Stimulated activated naive CD4-positive, alpha-beta T cell (primary cell): ENCODE measurements at places on chromosomes 13 and 19.

DNA sequence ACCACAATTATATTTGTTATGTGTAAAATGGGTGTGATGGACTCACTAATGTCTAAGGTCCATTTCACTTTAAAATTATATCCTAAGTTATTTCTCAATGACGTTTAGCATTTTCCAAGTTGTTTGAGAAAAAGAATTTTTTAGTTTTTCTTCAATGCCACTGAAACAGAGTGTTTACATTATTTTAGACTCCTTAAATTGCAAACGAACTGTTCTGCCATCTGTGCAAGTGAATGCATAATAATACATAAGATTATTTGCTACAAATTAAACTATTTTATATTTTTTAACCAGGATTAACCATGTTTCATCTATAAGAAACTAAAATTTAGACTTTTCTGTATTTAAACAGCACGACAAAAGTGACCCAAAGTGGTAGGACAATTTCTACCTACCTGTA, 425.4 kb downstream of the NDFIP2 start:
- no peak for DNase-seq

DNA sequence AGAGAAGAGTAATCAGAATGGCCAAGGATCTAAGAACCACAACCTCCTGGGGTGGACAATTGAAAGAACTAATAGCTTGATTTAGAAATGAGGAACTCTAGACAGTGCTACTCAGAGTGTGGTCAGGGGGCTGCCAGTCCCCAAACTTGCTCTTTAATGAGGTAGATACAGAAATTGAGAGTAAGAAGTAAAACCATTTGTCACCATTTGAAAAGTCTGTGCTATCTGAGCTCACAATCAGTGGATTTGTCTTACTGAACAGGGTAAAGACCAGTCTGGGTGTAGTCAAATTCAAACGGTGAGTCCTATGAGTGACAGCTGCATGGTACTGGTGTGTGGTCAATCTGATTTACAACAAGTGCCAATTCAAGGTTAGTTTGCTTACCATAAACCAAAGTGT, 118.9 kb downstream of the KL start:
- no peak for DNase-seq

DNA sequence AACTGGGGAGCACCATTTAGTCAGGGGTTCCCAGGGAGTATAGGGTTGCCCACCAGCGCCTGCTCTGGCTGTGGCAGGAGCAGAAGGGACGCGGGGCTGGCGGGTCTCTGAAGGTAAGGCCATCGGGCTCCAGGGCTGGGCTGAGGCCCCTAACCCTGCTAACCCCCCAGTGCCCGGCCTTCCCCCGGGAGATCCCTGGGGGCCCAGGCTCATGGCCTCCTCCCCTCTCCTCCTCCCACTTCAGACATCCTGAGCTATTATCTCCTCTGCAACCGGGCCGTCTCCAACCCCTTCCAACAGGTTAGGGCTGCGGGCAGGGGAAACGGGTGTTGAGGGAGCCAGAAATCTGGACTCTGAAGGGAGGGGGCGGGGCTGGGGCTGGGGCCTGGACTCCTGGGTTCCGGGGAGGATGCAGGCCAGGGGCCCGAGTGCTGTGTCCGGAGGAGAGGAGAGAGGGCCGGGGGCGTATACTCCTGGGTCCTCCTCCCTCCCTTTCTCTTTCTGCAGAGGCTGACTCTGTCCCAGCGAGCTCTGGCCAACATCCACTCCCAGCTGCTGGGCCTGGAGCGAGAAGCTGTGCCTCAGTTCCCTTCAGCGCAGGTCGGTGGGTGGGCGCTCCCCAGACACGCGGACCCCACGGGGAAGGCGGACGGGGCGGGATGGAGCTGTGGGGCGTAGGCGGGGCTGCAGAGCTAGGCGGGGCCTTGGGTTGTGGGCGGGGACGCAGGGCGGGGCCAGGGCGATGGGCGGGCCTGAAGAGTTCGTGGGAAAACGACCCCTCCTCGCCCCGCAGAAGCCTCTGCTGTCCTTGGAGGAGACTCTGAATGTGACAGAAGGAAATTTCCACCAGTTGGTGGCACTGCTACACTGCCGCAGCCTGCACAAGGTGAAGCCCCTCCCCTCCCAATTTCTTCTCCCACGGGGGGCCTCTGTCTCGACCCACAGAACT, 15.3 kb downstream of the TTYH1 start:
- peak; percentile 32 for DNase-seq

GRCh38 chr19:37007587-37008220, 70.5 kb upstream of the ZNF420 start:
- DNase-seq = peak; percentile 8

- no peak for DNase-seq
Observed at GRCh38 chr19:35773020-35773806, 2.2 kb upstream of the ARHGAP33 start.

DNA sequence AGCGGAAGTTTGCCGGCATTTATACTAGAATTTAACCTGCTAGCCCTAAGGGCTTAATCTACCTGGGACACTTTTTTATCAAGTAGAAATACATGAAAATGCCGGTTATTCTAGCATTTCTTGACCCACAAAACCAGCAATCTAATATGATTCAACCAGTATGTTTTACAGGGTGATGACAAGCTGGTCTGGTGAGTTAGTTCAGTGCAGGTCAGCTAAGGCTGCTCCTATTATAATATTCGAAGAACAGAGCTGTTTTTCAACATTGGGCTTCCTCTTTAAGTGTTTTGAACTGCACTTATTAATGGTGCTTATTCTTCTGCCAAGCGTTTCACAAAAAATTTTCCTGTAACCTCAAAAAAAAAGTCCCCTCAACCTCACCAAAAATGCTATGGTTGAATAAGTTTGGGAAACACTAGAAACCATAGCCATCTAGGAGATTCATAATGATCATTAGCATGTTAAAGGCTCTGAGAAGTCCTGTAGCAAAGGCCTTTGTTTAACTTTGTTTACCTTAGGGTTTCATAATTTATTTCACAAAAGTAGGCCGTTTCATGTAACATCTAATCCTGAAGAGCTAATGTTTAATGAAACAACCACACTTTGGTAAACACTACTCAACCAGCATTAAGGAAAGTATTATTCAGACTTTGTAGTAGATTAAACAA, 526.6 kb downstream of the KLF12 start:
- no peak for DNase-seq

- DNase-seq = no peak
Observed at GRCh38 chr19:10368101-10368803, 12.1 kb downstream of the TYK2 start.

- DNase-seq = no peak
Observed at GRCh38 chr13:29454931-29455481, 140.5 kb downstream of the SLC7A1 start.

DNA sequence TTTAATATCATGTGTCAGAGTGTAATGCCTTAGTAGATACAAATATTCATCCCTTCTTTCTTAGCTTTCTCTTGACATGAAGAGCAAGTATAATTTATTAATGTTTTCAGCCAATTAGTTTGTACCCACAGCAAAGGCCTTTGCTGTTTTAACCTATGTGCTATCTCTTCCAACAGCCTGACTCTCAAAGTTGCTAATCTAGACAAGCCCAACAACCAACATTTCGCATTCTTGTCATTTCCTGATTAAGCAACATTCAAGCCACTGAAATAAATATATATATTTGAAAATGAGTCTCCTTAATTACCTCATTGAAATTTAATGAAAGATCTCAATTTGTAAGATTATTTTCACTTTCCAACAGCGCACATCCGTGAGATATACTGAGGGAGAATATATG, 18.5 kb downstream of the EPSTI1 start:
- no peak for DNase-seq

DNA sequence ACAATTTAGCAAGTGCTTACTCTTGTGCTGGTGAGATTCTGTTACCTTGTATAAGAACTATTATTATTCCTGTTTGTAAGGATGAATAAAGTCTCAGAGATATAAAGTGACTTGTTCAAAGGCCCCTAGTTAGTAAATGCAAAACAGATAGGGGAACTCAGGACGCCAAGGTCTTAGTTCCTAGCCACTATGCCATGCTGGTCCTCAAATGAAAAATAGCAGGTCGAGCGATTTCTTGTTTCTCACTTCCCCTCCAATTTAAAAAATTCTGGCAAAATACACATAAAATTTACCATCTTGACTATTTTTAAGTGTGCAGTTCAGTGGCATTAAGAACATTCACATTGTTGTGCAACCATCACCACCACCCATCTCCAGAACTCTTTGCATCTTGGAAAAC, 1.1 kb downstream of the TECR start:
- DNase-seq = no peak

DNA sequence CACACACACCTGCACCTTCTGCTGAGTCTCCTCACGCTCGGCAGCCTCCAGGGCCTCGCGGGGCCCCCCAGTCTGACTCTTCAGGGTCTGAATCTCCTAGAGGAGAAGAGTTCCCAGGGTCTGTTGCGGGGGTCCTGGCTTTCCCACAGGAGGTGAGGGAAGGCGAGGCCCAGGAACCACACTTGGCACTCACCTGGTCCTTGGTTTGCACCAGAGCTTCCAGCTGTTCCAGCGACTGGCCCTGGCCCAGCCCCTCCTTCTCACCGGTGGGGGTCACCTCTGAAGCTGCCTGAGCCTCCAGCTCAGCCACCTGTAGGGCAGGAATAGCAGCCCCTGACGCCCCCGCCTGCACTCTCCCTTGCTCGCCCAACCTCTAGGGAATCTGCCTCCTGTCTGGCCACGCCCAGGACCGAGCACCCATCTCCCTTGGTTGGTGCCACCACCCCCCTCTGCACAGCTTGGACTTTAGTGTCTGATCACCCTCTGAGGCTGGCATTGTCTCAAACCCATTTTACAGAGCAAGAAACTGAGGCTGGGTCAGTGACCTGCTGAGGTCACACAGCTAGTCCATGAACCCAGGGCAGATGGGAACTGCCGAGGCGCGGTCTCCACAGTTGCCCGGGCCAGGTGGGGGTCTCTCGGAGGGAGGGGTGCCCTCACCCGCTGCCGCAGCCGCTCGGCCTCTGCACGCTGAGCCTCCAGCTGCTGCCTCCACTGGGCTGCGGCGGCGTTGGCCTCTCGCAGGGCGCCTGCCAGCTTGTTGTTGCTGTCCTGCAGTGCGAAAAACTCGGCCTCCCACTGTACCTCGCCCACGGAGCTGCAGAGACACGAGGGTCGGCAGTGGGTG, 9.5 kb downstream of the HOMER3 start:
- no peak for DNase-seq

DNA sequence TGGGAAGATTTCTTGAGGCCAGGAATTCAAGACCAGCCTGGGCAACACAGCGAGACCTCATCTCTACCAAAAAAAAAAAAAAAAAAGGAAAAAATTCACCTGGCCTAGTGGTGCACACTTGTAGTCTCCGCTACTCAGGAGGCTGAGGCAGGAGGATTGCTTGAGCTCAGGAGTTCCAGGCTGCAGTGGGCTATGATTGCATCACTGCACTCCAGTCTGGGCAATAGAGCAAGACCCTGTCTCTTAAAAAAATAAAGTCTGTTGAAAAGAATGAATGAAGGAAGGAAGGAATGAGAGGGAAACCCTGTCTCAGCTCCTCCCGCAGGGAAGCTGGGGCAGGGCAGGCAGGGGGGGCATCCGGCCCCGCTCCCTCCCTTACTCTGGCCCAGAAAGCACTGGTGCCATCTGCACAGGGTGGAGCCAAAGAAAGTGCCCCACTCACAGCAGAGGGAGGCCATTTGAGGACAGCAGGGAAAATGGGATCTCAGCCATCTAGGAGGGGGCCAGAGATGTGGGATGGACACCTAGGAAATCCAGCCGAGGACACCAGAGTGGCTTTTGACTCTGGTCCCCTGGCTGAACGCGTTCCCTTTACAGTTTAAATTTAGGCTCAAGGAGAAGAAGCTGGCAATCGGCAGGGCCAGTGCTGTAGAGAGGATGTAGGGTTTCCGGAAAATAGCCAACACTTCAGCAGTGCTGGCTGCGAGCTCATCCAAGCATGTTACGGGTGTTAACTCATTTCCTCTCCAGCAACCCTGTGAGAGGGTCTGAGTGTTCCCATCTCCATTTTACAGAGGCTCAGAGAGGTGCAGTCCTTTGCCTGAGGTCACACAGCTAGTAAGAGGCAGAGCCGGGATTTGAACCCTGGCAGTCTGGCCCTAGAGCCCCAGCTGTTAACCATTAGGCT, 3.6 kb upstream of the HPN start:
- no peak for DNase-seq

GRCh38 chr13:47211106-47211505, 314.3 kb upstream of the HTR2A start:
- DNase-seq = no peak

GRCh38 chr19:16002406-16003384, 53.9 kb downstream of the OR10H4 start:
- DNase-seq = no peak

DNA sequence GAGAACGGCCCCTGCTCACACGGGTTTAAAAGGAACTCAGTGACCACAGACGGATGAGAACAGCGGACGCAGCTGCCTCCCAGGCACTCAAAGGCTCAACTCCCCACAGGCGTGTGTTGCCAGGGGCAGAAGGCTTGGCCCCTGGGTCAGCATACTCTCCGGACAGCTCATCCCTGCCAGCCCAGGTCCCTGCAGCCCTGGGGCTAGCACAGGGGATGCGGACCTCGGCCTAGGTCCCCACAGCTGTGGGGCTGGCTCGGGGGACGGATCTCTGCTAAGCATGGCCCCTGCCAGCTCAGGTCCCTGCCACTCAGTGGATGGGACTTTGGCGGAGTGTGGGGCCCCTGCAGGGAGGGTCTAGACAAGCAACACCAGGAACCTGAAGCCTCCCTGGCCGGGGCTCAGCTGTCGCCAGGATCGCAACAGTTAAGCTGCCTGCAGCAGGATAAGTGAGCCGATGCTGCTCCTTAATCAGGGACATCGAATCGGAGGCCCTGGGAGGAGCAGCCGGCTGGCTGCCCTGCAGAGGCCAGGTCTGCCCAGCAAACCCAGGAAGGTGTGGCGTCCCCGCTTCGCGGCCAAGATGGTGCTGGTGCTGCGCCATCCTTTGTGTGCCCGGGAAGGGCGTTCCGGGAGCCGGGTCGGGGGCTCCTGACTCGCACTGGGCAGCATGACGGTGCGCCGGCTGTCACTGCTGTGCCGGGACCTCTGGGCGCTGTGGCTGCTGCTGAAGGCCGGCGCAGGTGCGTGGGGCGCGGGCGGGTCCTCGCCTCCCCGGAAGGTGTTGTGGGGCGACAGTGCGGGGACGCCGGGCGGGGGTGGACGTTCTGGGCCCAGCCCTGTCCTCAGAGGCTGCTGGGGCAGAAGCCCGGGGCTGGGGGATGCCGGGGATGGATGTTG, 32.5 kb downstream of the MCF2L start:
- DNase-seq = no peak

- DNase-seq = no peak
Observed at GRCh38 chr19:35601971-35602370, 10.6 kb upstream of the HAUS5 start.

GRCh38 chr19:50331221-50331993, 2.2 kb upstream of the KCNC3 start:
- DNase-seq = no peak

- no peak for DNase-seq
Observed at GRCh38 chr13:29472332-29472961, 123.0 kb downstream of the SLC7A1 start.

DNA sequence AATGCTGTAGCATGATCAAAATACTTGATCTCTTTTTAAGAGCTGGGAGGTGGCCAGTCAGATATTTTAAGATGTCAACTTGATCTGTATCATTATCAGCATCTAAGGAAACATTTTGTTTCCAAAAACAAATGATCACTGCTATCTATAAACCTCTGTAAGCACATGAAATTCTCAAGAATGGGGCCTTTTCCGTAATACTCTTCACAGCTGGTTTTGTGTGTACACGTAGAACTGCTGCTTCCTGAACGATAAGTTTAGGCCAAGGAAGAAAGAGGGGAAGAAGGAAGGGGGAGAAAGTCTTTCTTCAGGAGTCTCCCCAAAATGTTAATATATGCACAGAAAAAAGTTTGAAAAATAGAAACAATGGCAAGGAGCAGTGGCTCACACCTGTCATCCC, 25.7 kb downstream of the ARL11 start:
- no peak for DNase-seq
